NCI-H1417 treated with DMSO at 0.1 percent for 48 hours (cell line): ENCODE measurements at places on chromosomes 6 and 20.

DNA sequence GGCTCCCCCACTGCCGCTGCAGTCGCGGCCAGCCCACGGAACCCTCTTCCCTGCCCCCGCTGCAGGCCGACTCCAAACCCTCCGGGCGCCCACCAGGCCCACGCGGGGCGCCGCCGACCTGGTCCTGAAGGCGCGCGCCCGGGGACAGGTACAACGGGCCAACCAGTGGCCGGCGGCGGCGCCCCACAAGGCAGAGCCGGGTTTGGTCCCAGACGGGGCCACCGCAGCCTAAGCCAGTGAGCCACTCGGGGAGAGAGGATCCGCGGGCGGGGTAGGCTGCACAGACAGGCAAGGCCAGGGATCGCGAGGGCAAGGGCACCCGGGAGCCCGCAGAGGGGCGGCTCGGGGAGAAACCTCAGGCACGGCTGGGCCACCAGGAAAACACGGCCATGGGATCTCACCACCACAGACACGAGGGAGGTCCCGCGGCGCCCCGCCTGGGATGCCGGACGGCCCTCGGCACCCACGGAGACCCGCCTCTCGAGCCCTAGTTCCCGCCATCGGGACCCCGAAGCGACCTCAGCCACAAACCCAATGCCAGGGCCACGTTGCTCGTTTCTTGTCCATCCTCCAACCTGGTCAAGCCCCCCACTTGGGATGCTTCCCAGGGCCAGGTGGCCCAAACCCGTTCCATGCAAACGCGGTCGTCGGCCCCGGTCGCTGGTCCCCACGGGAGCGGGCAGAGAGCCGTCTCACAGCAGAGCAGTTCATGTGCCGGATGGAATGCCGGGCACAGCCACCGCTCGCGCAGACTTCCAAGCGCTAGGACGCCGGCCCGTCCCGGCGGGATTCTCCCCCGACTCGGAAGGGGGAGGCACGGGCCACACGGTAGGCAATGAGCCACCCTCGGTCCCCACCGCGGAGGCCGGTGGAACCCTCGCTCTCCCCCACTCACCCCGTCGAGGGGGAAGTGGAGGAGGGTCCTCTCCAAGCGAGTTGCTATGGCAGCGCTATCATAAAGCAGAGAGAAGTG, 1956.6 kb upstream of the DEFB115 start:
- no peak for DNase-seq

DNA sequence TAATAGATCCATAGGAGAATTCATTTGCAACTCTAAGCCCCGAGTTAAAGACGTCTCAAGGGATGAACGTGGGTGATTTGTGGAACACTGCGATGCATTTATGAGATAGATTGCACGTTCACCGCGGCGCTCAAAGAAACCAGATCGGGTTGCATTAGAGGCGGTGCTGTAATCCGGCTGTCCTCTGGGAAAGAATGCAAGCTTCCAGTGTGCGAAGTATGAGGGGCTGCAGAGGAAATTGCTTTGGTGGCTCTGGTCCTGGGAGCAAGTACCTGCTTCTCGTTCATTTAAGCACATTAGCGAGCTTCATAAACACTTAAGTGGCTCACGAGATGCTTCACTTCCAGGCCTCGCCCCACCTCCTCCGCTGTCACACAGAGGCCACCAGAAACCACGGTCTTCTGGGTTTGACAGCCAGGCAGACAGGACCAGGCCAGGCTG, 182.3 kb downstream of the CDH4 start:
- DNase-seq = no peak

- no peak for DNase-seq
Measured at GRCh38 chr6:4180652-4181255, 45.4 kb upstream of the ECI2 start.

GRCh38 chr6:131756039-131756438, 45.2 kb upstream of the CTAGE9 start:
- no peak for DNase-seq

DNA sequence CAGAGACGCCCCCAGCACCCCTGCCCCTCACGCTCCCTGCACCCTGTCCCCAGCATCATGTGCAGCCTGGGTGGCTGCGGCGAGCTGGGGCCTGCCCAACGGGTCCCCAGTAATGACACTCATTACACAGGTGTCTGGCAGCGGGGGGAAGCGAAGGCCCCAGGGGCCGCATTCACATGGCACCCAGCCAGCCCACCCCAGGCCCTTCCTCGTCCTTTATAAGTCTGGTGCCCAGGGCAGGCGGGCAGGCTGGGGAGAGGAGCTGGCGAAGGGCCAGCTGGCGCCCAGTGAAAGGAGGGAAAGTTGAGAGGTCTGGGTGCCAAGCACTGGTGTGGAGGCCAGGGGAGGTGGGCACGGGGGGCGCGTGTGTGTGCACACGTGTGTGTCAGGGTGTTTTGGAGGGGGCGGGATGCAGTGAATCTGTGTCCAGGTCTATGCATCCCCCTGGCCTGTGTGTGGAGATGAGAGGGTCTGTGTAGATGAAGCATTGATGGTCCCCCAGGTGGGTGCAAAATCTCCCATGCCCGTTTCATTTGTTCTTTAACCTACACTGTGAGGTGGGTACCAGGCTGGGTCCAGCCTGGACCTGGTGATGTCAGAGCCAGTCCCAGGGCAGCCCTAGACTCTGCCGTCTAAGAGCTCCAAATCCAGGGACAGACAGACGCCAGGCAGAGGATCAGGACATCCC, 105.3 kb downstream of the CEBPB start:
- DNase-seq = no peak

- DNase-seq = peak; percentile 58
Measured at GRCh38 chr6:56821005-56821432, 133.9 kb upstream of the BEND6 start.
